Activated CD8-positive, alpha-beta T cell treated with anti-CD3 and anti-CD28 coated beads for 36 hours (primary cell): ENCODE measurements at places on chromosomes 3 and 15. TPM values are rescaled to one million over a fixed set of nuclear protein-coding genes. Genes with fewer than 3 reads are reported as not detected.

DNA sequence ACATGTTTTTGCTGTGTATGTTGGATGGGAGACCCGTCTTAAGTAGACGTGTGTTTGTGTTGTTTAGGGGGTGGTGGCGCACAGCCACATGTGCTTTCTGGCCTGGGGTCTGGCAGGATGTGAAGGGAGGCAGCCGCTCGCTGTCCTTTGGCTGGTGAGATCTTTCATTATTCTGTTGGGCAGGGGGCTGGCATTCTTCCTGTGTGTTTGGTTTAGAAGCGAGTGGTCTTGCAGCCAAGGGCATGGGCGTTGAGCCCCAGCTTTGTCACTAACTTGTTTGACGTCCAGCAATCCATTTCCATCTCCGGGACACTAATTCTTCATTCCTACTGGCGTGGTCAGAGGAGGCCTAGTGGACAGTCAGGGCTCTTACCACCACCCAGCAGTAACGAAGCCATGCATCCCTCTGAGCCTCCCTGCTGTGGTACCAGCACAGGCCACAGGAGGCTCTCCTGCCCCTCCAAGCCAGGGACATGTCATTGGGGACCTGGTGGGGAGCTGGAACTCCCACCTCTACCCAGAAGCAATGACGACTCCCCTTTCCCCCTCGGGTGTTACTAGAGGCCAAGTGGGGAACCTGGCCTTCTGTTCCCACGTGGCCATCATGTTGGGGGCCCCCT, 10.7 kb downstream of the THSD4 start:
- no peak overlapping the region for H3K4me3 ChIP-seq
- no peaks in the 10 kb centered on the region for H3K4me1 ChIP-seq
- H3K36me3 ChIP-seq: no peaks in the 10 kb centered on the region
- no peak for DNase-seq
- no peak overlapping the region for H3K27ac ChIP-seq

DNA sequence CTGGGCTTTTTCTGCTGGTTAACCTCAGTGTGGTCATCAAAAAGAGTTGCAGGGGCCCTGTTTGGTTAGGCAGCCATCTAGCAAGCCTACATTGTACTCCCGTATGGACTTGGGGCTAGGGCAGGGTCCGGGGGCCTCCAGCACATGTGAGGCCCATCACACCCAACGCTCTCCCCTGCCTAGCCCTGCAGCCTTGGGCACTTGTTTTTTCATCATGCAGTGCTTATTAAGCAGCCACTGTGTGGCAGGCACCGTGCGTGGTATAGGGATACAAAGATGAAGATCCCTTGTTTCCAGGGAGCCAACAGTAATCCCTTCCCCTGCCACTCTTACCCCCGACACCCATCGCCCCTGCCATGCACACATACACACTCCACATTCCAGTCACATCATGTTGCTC, 14.2 kb downstream of the MRAS start:
- no peak overlapping the region for H3K4me3 ChIP-seq
- H3K36me3 ChIP-seq: no peaks in the 10 kb centered on the region
- no peaks in the 10 kb centered on the region for H3K27me3 ChIP-seq
- no peak overlapping the region for H3K27ac ChIP-seq
- no peak for DNase-seq

GRCh38 chr15:82640672-82641071, 6.5 kb downstream of the CPEB1 start:
- no peak for DNase-seq
- no peaks in the 10 kb centered on the region for H3K36me3 ChIP-seq
- H3K27ac ChIP-seq: no peak overlapping the region

- H3K27me3 ChIP-seq: peaks cover 9% of the 10 kb centered on the region
- no peak for DNase-seq
These were observed 60.5 kb downstream of the THBS1 start for GRCh38 chr15:39641191-39641889.

DNA sequence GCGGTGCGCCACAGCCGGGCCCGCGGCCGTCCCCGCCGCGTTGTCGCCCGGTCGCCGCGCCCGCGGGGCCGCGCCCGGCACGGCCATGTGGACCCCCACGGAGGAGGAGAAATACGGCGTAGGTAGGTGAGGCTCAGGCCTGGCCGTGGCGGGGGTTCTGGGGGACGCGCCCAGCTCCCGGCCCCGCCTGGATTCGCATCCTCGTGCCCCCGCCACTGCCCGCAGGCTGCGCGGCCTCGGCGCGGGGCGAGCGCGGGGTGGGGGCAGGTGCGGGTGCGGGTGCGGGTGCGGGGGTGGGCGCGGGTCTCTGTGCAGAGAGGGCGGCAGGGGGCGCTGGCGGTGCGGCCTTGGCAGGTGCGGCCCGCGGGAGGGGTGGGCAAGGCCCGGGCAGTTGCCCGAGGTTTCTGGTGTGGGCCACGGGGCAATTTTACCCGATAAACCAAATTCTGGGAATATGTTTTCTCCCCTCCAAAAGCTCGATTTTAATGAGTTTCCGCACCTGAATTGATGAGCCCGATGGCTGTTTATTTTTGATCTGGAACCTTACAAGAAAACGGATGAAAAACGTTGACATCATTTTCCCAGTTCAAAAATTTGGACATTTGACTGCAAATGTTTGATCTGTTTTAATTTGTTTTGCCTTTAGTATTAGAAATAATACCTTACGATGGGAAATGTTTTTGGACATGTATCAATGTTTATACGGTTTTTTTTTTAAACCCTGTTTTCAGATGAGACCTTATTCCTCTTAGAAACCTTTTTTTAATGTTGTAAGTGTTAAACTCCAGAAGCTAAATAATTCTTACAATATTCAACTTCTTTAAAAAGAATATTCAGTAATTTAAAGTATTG, 678 bp downstream of the DOCK3 start:
- H3K36me3 ChIP-seq: no peaks in the 10 kb centered on the region
- peak overlapping the region; percentile 61 for H3K27ac ChIP-seq
- peaks cover 30% of the 10 kb centered on the region for H3K27me3 ChIP-seq
- H3K4me3 ChIP-seq: peak overlapping the region; percentile 75
- peak; percentile 81 for DNase-seq

CLDN11 gene
- not detected for total RNA-seq

GRCh38 chr3:123773681-123774431, 110.3 kb downstream of the MYLK start:
- DNase-seq: no peak
- no peak overlapping the region for H3K4me3 ChIP-seq
- H3K27ac ChIP-seq: no peak overlapping the region
- H3K4me1 ChIP-seq: no peaks in the 10 kb centered on the region
- no peaks in the 10 kb centered on the region for H3K27me3 ChIP-seq

DNA sequence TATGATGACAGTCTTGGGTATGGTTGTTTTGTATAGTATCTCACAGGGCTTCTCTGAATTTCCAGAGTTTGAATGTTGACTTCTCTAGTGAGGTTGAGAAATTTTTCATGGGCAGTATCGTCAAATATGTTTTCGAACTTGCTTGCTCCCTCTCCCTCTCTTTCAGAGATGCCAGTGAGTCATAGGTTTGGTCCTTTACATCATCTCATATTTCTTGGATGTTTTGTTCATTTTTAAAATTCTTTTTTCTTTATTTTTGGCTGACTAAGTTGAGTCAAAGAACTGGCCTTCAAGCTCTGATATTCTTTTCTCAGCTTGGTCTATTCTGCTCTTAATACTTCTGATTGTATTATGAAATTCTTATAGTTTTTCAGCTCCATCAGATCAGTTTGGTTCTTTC, 282.3 kb upstream of the NECTIN3 start:
- no peak overlapping the region for H3K4me3 ChIP-seq
- peaks cover 2% of the 10 kb centered on the region for H3K4me1 ChIP-seq
- no peak overlapping the region for H3K27ac ChIP-seq
- H3K36me3 ChIP-seq: no peaks in the 10 kb centered on the region
- peaks cover 4% of the 10 kb centered on the region for H3K27me3 ChIP-seq

FBXO40 gene
- total RNA-seq: not detected

DNA sequence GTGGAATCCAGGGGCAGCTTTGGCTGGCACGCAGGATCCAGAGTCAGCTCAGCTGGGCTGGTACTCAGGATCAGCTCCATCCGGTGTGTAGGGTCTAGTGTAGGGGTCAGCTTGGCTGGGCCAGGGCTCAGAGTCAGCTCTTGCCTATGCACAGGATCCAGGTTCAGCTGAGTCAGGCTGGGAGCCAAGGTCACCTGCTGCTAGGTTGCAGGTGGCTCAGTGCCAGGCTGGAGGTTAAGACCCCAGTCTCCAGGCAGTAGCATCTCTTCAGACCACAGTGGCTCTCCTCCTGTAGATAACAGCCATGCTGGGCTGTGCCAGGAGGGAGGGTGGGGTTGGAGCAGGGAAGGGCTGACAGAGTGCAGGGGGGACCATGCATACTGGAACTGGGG, 1.8 kb downstream of the HYAL3 start:
- no peak for DNase-seq
- H3K4me3 ChIP-seq: peak overlapping the region; percentile 99
- peaks cover 1% of the 10 kb centered on the region for H3K36me3 ChIP-seq
- H3K27me3 ChIP-seq: no peaks in the 10 kb centered on the region
- H3K27ac ChIP-seq: no peak overlapping the region
- H3K4me1 ChIP-seq: peaks cover 23% of the 10 kb centered on the region

GRCh38 chr3:147117631-147118030, 288.7 kb downstream of the ZIC4 start:
- H3K27ac ChIP-seq: no peak overlapping the region
- no peak overlapping the region for H3K4me3 ChIP-seq
- H3K4me1 ChIP-seq: no peaks in the 10 kb centered on the region
- no peak for DNase-seq
- no peaks in the 10 kb centered on the region for H3K27me3 ChIP-seq
- H3K36me3 ChIP-seq: no peaks in the 10 kb centered on the region

DNA sequence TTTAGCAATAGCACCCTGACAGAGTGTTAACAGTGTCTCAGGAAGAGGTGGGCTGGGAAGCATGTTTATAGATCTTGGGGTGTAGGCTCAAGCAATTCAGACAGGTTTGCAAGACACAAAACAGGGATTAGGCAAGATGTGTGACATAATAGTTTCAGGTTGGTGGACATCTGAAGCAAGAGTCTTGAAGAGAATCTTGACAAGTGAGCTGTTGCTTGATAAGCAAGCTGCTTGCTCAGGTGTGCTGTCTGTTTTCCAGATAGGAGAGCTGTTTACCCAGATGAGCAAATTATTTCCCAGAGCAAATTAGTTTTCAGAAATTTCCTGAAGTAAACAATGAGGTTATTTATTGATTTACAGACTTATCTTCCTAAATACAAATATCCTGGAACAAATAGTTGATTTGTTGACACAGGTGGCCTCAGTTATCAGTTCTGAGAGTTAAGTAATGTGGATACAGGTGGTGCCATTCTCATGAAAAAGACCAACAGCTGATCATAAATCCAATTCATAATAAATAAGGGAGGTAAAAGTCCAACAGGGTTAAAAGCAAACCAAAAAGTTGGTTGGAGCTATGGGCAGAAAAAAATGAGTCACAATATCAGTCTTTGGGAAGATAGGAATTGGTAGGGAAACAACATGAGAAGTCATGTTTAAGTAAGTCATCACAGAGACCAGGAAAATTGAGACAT, 437.3 kb downstream of the TBL1XR1 start:
- H3K4me1 ChIP-seq: no peaks in the 10 kb centered on the region
- no peaks in the 10 kb centered on the region for H3K27me3 ChIP-seq
- H3K27ac ChIP-seq: no peak overlapping the region
- no peak for DNase-seq

DNA sequence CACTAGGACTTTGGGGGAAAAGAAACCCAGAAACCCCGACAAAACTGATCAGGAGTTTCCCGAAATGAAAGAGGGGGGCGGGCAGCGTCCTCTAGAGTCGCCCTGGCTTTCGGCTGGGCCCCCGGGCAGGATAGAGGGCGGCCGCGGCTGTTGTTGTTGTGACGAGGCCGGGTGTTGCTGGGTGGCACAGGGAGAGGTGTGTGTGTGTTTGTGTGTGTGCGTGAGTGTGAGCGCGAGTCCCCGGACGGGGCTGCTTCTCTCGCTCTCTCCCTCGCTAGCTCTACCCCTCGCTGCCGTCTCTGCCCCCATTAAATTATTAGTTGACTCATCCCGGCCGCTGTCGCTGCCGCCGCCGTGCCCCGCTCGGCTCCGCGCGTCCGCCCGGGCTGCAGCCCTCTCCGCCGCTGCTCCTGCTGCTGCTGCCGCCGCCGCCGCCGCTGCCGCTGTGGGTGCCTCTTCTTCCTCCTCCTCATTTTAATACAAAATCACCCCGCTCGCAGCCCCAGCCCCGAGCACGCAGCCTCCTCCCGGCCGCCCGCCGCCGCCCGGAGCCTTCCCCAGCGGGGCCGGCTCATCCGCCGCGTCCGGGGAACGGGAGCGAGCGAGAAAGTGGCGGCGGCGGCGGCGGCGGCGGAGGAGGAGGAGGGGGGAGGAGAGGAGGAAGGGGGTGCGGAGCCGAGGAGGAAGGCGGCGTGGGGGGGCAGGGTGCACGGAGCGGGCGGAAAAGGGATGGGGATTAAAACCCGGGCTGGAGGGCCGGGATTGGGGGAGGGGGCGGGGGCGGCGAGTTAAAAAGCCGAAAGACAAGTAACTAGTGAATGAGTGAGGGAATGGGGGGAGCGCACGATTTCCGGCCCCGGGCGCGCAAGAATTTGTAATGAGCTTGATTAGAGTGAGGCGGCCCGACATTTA, at the start of gene SATB1:
TSS of gene SATB1 (minus strand) at position 611 of the 912 bp plus-strand sequence. CDS start 4,372 bp downstream, outside the sequence.
- DNase-seq: peak; percentile 78
- peaks cover 68% of the 10 kb centered on the region for H3K4me1 ChIP-seq
- peak within 1 kb of the TSS; percentile 97 for H3K27ac ChIP-seq
- H3K27me3 ChIP-seq: no peaks in the 10 kb centered on the region
- peaks cover 73% of the 10 kb centered on the region for H3K36me3 ChIP-seq
- peak within 1 kb of the TSS; percentile 90 for H3K4me3 ChIP-seq

GRCh38 chr3:165753560-165753959, 83.7 kb downstream of the BCHE start:
- H3K36me3 ChIP-seq: no peaks in the 10 kb centered on the region
- DNase-seq: no peak
- no peaks in the 10 kb centered on the region for H3K27me3 ChIP-seq
- H3K27ac ChIP-seq: no peak overlapping the region
- H3K4me1 ChIP-seq: no peaks in the 10 kb centered on the region

GRCh38 chr3:9250236-9250635, 790 bp upstream of the SRGAP3 start:
- no peak overlapping the region for H3K4me3 ChIP-seq
- H3K27ac ChIP-seq: no peak overlapping the region

ATP13A5 gene
- total RNA-seq: not detected

MAP3K13 gene
- total RNA-seq: 8.9 TPM

DNA sequence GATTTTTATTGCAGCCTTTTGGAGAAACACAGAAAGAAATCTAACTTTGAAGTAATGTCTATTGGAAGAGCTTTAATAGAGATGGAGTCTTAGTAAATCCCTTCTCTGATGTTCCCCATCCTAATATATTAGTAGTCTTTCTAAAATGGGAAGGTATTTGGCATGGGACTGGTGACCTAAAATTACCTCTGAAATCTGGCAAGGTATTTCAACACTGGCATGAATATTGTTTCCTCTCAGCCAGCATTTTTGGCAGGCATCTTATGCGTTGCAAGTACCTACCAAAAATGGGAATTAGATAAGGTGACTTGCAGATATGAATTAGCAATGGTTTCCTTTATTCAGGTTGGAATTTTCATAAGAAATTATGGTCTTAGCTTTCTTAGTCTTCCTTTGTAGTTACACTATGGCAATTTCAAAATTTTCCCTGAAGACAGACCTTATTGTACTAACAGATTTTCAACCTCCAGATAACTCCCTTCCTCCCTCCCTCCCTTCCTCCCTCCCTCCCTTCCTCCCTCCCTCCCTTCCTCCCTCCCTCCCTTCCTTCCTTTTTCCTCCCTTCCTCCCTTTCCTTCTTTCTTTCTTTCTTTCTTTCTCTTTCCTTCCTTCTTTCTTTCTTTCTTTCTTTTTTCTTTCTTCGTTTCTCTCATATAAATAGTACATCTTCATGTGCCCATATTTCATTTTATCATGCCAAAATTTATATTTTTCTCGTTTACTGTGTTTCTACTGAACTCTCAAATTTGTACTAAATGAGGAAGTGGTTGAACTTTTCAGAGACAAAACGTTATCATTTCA, 168.2 kb upstream of the KCNMB2 start:
- H3K4me1 ChIP-seq: no peaks in the 10 kb centered on the region
- no peak for DNase-seq
- no peak overlapping the region for H3K4me3 ChIP-seq
